H1 (cell line): ENCODE measurements at places on chromosomes 13 and 19.

GRCh38 chr19:13693889-13694288, 70.4 kb upstream of the MRI1 start:
- no peak overlapping the region for H3K27ac ChIP-seq
- no peak for DNase-seq
- no peaks in the 10 kb centered on the region for H3K4me1 ChIP-seq
- no peak overlapping the region for H3K4me3 ChIP-seq
- H3K27me3 ChIP-seq = peaks cover 3% of the 10 kb centered on the region; the same call in 1 of the 2 replicates

DNA sequence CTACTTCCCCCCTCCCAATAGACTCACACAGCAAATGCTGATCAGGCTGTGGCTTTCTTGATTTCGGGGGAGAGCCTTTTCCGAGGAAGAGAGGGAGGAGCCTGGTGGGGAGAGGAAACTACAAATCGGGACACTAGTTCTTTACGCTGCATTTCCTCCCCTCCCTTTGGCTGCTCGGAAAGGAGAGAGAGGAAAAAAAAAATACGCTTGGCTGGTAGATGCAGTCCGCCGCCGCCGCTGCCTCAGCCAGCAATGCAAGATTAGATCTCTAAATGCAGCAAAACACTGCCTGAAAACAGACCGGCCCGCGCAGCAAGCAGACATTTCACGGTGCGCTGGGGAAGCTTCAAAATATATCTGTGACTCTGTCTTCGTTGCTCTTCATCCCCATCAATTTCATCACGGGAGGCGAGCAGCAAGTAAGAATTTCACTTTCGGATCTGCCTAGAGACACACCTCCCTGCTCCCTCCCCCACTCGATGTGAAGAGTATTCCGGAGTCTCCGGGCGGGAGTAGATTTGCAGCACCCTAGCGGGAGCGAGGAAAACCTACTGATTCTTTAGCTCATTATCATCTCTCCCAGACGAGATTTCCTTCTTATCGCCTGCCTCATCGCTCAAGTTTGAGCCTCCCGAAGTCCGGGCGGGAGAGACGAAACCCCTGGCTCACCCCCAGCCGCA, at the start of gene PCDH17:
Gene PCDH17, plus strand, starts transcription at position 149 of the 680 bp plus-strand sequence. CDS start 803 bp downstream, outside the sequence.
- H3K27me3 ChIP-seq = peaks cover 53% of the 10 kb centered on the region
- H3K36me3 ChIP-seq = no peaks in the 10 kb centered on the region
- H3K4me1 ChIP-seq = peaks cover 9% of the 10 kb centered on the region
- peak; percentile 76 for DNase-seq

DNA sequence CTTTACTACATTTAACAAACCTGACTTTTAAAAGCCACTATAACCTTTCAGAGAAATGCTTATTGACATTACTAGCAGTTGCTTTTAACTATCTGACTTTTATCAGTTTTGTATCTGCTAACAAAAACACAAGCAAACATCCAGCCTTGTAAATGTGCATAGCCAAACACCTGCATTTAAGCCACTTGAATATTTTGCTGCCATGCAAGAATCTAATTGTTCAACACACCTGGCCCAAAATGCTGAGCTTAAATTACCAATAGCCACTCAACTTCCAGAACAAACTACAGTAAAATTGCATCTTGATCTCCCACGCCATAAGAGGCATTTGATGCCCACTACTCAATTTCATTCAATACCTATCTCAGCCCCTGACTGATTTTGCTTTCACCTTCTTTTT, 9.3 kb downstream of the ZIC5 start:
- peaks cover 31% of the 10 kb centered on the region for H3K36me3 ChIP-seq
- peaks cover 18% of the 10 kb centered on the region; the same call in 1 of the 2 replicates for H3K27me3 ChIP-seq
- no peak overlapping the region for H3K27ac ChIP-seq
- DNase-seq = no peak

DNA sequence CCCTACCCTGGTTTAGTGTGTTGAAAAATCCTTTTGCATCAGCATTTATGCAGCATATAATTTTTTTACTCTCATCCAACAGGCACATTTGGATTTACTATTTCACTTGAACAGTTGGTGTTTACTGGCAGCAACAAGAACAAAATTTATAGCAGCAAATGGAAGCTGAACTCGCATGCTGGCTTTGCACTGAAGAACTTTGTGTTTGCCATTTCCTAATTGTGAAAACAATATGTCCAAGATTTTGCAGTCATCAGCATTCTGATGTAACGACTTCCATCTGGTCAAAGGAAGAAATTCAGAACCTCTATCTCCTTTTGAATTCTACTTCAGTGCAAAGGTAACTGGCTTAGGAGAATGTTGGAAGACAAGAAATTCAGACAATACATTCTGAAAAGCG, 131.0 kb downstream of the DLEU7 start:
- H3K4me3 ChIP-seq = no peak overlapping the region
- DNase-seq = no peak
- no peaks in the 10 kb centered on the region for H3K4me1 ChIP-seq
- no peak overlapping the region for H3K27ac ChIP-seq
- no peaks in the 10 kb centered on the region for H3K36me3 ChIP-seq
- H3K27me3 ChIP-seq = no peaks in the 10 kb centered on the region

DNA sequence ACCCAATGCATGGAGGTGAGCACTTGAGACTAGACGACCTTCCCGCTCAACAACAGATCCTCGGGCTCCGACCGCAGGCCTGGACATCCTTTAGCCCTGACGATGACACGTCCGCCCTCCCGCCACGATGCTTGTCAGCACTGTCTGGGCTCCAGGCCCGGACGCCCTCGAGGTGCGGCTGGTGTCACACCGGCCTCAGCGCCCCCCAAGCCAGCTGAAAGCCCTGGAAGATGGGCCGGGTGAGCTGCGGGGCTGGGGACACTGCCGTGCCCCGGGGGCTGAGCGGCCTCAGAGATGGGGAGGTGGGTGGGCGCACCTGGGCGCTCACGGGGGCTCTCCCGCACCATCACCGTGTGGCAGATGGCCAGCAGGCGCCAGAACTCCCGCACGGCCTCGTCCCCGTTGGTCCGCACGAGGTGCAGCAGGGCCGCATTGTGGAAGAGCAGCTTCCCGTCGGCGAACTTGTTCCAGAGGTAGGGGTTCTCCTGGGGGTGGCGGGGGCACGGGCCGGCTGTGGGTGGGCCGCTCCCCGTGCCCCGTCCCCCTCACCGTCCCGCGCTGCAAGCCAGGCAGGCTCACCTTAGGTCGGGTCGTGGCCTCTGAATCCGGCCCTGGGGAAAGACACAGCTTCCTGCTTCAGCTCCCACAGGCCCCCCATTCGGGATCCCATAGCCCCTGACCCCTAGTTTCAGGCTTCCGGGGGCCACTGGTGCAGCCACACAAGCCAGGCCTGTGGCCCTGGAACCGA, 15.5 kb downstream of the ATP8B3 start:
- no peak overlapping the region for H3K4me3 ChIP-seq
- H3K36me3 ChIP-seq = no peaks in the 10 kb centered on the region
- no peak for DNase-seq

DNA sequence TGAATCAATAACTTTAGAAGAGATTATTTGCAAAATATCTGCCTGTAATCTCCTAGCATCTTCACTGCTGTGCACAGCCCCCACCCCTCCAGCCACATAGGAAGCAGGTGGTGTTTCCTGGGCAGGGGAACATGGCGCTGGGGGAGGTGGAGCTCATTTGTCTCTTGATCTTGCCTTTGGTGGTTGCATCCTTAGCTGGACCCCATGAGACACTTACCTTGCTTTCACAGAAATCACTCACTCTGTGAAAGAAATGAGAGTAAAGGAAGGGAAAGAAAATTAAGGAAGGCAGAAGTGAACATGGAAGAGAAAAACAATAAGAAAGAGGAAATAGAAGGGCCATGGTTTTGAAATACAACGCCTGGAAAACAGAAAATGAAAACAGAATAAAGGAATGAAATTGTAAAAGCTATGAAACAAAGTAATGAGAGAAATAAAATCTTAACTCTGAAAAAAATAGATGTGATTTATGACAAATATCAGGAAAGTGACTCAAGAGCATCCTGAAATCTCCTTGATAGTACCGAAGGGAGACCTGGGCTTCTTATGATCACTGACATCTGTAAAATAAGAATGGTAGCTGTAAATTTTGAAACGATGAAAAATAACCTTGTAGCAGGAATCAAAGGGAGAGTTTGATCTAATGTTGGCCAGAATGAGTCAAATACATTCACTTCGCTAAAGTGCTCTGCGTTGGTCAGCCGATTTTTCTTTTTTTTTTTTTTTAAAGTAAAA, 17.2 kb upstream of the RNASEH2B start:
- H3K27me3 ChIP-seq = no peaks in the 10 kb centered on the region
- H3K4me3 ChIP-seq = no peak overlapping the region
- no peak overlapping the region for H3K27ac ChIP-seq
- no peak for DNase-seq
- H3K4me1 ChIP-seq = no peaks in the 10 kb centered on the region; the same call in 1 of the 2 replicates

GRCh38 chr19:18712981-18713380, 29.5 kb downstream of the CRTC1 start:
- no peaks in the 10 kb centered on the region for H3K27me3 ChIP-seq
- DNase-seq = no peak
- H3K4me1 ChIP-seq = peaks cover 3% of the 10 kb centered on the region; the same call in 1 of the 2 replicates
- H3K36me3 ChIP-seq = no peaks in the 10 kb centered on the region
- H3K4me3 ChIP-seq = no peak overlapping the region

- H3K4me1 ChIP-seq = peaks cover 4% of the 10 kb centered on the region; the same call in 1 of the 2 replicates
- H3K27ac ChIP-seq = no peak overlapping the region
- peaks cover 5% of the 10 kb centered on the region for H3K27me3 ChIP-seq
- DNase-seq = no peak
- no peaks in the 10 kb centered on the region for H3K36me3 ChIP-seq
Measured at GRCh38 chr13:20706661-20707060, 3.2 kb downstream of the IL17D start.

GRCh38 chr13:64505336-64505910, 2724.7 kb downstream of the PCDH9 start:
- H3K27ac ChIP-seq = no peak overlapping the region
- no peak for DNase-seq
- no peaks in the 10 kb centered on the region for H3K27me3 ChIP-seq
- H3K4me1 ChIP-seq = no peaks in the 10 kb centered on the region

- no peak overlapping the region for H3K27ac ChIP-seq
- peaks cover 6% of the 10 kb centered on the region for H3K4me1 ChIP-seq
- DNase-seq = no peak
- H3K27me3 ChIP-seq = no peaks in the 10 kb centered on the region
Measured at GRCh38 chr19:34259367-34260095, 5.2 kb downstream of the GARRE1 start.

GRCh38 chr13:27372896-27373295, 51.5 kb upstream of the GTF3A start:
- no peak overlapping the region for H3K27ac ChIP-seq
- no peak overlapping the region for H3K4me3 ChIP-seq
- H3K27me3 ChIP-seq = no peaks in the 10 kb centered on the region
- H3K4me1 ChIP-seq = 0 out of 2 replicates have a peak, but pooled peaks cover 5% of the 10 kb centered on the region
- no peak for DNase-seq

- H3K27ac ChIP-seq = no peak overlapping the region
- H3K4me3 ChIP-seq = no peak overlapping the region
- no peaks in the 10 kb centered on the region for H3K27me3 ChIP-seq
- H3K36me3 ChIP-seq = peaks cover 12% of the 10 kb centered on the region; the same call in 1 of the 2 replicates
- peaks cover 7% of the 10 kb centered on the region for H3K4me1 ChIP-seq
- DNase-seq = no peak
Measured at GRCh38 chr19:8117991-8118390, 31.4 kb downstream of the FBN3 start.

- no peak overlapping the region for H3K27ac ChIP-seq
- no peak overlapping the region for H3K4me3 ChIP-seq
- no peaks in the 10 kb centered on the region for H3K27me3 ChIP-seq
- no peak for DNase-seq
Measured at GRCh38 chr13:98372876-98373275, 195.8 kb upstream of the RNF113B start.

GRCh38 chr13:87089391-87089790, 581.8 kb upstream of the SLITRK5 start:
- H3K27me3 ChIP-seq = no peaks in the 10 kb centered on the region
- no peaks in the 10 kb centered on the region for H3K36me3 ChIP-seq
- no peak overlapping the region for H3K4me3 ChIP-seq
- no peaks in the 10 kb centered on the region for H3K4me1 ChIP-seq
- H3K27ac ChIP-seq = no peak overlapping the region

GRCh38 chr13:43289470-43290255, 266.3 kb downstream of the DNAJC15 start:
- no peaks in the 10 kb centered on the region for H3K36me3 ChIP-seq
- DNase-seq = no peak
- H3K27ac ChIP-seq = no peak overlapping the region
- H3K27me3 ChIP-seq = no peaks in the 10 kb centered on the region
- H3K4me1 ChIP-seq = no peaks in the 10 kb centered on the region
- H3K4me3 ChIP-seq = no peak overlapping the region

DNA sequence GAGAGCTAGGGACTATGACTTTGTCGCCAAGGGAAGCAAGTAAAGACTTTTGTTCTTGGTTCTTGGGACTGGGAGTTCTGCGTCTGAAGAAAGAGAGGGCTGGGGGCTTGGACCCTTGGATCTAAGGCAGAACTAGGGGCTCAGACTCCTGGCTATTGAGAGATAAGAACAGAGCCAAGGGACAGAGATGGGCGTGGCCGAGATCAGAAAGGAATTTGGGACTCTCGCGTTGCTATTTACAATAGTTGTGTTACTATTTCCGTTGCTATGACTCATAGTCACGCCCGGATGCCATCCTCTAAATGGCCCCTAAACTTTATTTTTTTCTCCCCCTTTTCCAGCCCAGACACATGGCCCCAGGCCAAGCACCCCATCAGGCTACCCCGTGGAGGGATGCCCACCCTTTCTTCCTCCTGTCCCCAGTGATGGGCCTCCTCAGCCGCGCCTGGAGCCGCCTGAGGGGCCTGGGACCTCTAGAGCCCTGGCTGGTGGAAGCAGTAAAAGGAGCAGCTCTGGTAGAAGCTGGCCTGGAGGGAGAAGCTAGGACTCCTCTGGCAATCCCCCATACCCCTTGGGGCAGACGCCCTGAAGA, 759 bp downstream of the PPP1R15A start:
- peak overlapping the region; percentile 93 for H3K4me3 ChIP-seq
- DNase-seq = peak; percentile 49
- H3K36me3 ChIP-seq = peaks cover 13% of the 10 kb centered on the region
- peak overlapping the region; percentile 98 for H3K27ac ChIP-seq

DNA sequence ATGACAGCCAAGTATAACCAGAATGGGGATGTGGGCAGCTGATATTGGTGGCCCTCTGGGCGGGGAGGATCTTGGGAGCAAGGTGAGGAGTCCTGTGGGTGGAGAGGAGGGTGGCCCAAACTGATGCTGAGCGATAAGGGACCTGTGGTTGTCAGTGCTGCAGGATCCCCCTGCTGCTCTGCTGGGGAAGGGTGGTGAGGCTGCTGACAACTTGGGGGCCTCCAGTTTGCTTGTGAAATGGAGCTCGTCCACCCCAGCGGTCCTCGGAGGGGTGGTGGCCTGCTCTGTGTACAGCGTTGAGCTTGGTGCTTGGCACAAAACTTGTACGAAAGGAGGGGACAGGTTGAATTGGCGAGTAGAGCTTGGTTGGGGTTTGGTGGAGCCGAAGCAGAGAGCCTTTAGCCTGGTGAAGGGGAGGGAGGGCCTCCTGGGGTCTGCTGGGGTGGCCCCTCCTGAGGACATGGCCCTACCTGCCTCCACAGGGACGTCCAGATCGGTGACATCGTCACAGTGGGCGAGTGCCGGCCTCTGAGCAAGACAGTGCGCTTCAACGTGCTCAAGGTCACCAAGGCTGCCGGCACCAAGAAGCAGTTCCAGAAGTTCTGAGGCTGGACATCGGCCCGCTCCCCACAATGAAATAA, 2.9 kb downstream of the RPS11 start:
- H3K4me3 ChIP-seq = no peak overlapping the region
- DNase-seq = no peak
- H3K36me3 ChIP-seq = peaks cover 33% of the 10 kb centered on the region
- no peak overlapping the region for H3K27ac ChIP-seq
- H3K27me3 ChIP-seq = no peaks in the 10 kb centered on the region
